AG09319 (cell line): ENCODE measurements at places on chromosomes 3 and 15.

- no peak for DNase-seq
Measured at GRCh38 chr3:76311941-76312340, 526.6 kb upstream of the ZNF717 start.

DNA sequence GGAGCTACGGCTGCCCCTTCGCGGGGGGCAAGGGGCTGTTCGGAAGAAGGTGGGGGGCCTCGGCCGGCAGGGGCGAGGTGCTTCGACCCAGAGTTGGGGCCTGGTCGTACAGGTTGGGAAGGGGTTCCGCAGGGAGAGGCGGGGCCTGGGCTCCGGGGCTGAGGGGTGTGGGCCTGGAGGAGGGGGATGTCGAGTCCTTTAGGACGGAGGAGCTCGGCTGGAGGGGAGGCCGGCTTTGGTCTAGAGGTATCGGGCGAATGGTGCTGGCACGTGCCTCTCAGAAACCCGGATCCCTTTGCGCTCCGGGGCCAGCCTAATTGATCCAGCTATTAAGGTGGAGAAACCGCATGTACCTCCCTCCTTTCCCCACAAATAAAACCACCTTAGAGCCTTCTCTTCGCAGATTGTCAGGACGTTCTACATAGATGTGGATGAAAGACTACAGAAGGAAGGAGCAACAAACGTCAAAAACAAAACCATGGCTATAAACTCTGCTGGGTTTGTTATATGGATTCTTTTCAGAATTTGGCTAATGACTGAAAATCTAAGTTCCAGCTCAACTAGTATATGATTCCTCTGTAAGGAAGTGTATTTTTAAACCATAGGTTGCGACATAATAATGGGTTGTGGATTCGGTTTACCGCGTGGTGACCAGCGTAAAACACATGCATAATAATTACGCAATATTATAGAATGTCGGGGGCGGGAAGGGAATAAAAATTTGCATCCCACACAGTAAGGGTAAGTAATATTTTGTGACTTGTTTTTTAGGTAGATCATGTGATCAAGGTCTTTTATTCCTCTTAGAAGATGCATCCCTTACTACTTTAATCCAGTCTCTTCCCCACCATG, 644 bp upstream of the NGLY1 start:
- no peak for DNase-seq

DNA sequence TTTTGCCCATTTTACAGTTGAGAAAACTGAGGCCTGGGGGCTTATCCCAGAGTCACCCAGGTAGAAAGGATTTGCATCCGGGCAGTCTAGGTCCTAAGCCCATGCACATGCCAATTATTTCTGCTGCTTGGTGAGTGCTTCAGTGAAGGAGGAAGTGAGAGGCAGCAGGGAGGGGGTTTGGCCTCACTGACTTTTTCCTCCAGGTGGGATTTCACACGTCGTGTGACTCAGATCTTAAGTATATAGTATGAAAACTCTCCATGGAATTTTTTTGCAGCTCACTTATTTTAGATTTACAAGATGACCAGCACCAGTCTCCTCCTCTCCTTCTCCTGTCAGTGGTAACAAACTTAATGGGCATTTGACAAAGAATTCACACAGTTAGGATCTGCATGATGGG, 4.6 kb downstream of the ITGA11 start:
- DNase-seq = no peak

GRCh38 chr3:27034255-27034654, 334.9 kb downstream of the NEK10 start:
- no peak for DNase-seq

DNA sequence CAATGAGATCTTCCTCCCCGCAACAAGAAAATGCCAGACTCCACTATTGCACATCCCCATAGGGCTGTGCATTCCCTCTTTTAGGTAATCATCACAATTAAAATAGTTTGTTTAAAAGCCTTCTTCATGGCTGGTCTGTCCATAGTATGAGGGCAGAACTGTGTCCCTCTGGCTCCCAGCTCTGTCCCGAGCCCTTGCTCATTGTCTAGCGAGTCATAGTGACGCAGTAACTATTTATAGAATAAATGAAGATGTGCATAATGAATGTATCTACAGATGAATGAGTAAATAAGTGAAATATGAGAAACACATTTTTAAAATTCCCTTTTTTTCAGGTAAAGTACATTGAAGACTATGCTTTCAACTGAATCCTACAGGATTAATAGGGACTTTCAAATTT, 128.4 kb upstream of the TMC3 start:
- no peak for DNase-seq

DNA sequence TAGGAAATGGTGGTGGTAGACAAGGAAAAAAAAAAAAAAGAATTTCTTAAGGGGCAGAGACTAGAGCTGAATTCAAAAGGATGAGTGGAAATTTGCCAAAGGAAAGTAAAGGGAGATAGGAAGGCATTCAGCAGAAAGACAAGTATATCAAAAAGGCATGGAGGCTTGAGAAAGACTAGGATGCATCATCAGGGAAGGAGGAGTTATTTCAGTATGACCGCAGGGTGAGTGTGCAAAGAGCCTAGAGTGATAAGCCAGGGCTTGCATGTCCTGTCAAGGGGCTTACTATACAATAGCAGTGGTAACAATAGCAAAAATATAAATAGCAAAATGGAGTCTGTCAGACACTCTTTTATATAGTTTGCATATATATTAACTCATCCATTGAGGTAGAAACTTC, 112.0 kb downstream of the FRMD4B start:
- DNase-seq = no peak

DNA sequence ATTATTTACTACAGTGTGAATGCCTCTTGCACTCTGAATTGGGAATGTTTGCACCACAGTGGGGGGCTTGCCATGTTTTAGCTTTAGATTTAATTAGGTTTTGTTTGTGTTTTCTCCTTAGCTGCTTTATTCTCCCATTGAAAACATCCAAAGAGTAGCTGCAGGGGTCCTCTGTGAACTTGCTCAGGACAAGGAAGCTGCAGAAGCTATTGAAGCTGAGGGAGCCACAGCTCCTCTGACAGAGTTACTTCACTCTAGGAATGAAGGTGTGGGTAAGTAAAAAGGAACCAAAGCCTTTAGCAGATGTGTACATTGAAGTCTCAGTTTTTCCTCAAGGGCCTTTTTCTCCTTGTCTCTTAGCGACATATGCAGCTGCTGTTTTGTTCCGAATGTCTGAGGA, 36.9 kb downstream of the CTNNB1 start:
- no peak for DNase-seq

DNA sequence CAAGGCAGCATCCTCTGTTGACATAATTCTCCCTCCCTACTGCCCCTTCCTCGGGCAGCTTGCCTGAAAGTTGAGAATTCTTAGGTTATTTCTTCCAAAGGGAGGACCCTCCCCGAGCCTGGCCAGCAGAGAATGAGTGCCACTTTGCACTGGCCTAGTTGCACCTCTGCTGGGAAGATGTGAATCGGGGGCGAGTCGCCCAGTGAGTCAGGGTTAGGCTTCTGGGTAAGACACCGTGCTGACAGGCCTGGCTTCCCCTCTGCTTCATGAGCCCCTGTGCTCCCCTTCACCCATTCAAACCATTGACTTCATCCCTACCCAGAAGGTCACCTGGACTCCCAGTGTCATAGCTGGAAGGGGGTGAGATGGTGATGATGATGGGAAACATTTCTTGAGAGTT, 82.3 kb downstream of the AAGAB start:
- no peak for DNase-seq

- no peak for DNase-seq
Measured at GRCh38 chr15:77287385-77287784, 132.5 kb downstream of the PEAK1 start.

GRCh38 chr15:59332009-59332408, 40.7 kb downstream of the MYO1E start:
- no peak for DNase-seq

DNA sequence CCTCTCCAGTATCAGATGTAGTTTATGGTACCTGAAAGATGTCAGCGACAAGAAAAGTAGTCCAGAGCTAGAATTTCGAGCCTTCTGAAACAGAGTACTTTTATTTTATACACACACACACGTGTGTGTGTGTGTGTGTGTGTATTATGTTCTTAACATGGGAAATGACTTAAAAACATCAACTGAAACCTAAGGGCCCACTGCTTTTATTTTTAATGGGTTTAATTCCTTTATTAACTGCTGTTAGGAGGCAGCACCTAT, 1.9 kb downstream of the TCF12 start:
- DNase-seq = no peak

DNA sequence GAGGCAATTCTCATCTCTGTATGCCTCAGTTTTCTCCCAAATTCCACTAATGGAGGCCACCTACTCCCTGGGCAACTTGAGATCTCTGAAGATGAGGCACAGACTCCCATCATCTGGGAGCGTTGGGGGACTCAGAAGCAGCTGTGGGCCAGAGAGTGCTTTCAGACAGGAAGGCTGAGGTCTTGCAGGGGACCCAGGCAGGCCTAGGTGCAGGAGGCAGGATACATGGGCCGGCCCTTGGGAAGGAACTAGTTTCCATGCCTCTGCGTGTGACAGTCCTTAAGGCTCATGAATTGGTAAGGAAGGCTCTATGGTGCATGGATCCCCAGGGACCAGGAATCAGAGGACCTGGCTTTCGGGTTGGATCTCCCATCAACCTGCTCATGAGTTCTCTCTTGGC, 14.5 kb downstream of the BMF start:
- DNase-seq = no peak

DNA sequence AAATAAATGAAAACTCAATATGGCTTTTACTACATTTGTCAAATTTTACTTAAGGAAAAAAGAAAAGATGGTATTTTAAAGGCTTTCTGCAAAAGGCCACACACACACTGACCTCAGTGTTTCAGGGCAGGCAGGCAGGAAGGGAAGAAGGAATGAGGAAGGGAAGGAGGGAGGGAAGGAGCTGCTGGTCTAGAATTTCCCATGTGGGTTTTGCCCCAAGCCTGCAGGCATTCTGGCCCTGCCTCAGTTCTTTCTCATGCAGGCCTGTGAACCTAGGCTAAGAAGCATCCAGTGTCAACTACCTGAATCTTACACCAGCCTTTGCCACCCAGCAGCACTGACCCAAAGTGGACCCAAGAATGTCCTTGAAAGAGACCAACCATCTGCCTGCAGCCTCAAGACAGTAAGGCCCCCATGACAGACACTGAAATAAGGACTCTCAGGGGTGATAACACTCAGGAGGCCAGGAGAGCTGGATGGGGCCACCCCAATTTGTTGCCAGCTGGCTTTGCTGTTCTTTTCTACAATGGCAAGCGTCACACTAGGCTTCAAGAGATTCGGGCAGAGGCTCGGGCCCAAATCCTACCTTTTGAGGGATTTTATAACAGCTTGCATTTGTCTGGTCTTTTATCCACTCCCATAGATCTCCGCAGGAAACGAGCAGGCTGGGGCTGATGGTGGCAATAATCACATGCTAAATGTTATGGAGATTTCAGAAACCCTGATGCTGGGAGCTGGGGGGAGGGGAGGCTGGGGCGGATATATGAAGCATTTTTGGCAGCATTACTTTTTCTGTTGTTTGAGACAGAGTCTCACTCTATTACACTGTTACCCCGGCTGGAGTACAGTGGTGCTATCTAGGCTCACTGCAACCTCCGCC, 51.4 kb downstream of the XXYLT1 start:
- no peak for DNase-seq
